ENCODE measurements at places on chromosomes 2 and 18. TPM values are rescaled to one million over a fixed set of nuclear protein-coding genes. Genes with fewer than 3 reads are reported as not detected.

DNA sequence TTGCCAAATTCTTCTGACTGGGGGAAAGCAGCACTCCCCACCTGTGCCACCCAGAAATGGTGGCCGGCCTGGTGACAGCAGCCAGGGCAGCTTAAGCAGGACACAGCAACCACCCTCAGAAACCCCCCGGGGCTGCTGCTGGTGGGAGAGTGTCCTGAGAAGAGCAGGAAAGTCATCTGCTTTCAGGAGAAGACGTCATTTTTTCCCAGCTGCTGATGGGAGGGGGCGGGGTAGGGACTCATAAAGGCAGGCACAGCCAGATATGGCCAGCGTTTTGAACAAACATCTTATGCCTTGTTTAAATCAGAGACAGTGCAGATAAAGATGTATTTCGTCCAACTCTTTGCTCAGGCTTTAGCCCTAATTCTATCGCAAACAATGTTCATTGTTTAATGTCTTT lies 139.5 kb downstream of the LRRC30 start:
- DNase-seq, result no peak

GRCh38 chr18:13461936-13462335 lies 243.4 kb downstream of the LDLRAD4 start:
- DNase-seq, result no peak

DNA sequence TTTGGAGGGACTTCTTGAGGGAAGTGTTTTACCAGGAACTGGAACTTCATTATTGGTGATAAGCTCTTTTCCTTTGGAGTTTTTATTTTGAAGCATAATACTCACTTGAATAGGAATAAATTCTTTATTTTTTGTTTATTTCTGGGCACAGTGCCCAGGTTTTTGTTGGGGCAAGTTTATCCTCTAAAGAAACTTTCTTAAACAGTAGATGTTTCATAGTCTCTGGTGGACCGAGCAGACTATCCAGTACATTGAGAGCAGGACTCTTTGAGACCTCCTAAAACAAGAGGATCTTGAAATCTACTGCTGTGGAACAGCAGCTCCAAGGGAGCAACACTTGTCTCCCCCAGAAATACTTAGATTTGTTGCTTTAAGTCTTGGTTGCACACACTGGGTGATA lies 109.4 kb downstream of the PARD3B start:
- peak; percentile 30 for DNase-seq

DNA sequence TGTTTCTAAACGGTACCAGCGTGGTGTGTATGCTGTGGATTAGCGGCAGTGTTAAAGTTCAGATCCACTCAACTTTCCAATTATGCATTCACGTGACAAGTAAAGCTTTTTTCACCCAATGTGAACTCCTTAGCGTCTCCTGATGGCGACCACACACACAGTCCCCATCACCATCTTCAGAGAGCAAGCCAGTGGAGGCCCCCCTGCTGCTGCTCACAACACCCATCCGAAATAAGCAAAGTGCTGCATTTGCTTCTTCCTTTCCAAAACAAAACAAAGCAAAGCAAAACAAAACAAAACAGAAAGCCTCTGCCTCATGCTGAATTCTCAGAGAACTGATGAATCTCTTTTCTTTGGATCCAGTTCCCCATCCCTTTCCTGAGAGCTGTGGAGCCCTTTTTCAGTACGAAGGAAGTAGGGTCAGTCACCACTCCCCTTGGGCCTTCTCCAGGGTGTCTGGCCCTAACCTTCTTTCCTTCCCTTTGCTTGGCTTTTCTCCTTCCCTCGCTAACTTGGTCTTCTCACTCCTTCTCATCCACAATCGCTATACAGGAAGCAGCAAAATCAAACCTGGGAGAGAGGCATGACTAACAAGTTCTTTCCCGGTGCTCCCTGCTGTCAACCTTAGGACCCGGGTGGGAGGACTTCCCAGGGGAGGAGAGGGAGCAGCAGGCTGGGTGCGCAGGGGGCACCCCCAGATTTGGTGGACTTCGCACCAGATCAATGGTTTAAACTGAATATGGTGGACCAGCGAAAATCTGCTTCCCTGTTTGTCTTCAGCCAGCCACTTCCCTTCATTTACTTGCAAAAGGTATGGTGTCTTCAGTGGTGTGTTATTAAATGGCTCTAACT lies 56.0 kb downstream of the NRP2 start:
- no peak for DNase-seq

- no peak for DNase-seq
These were observed 145.0 kb downstream of the ZNF407 start for GRCh38 chr18:74742573-74743243.

GRCh38 chr2:21854938-21855337 lies 731.2 kb downstream of the TDRD15 start:
- no peak for DNase-seq

The MYOM1 gene
- total RNA-seq, result 0.86 TPM

The RTP5 gene
- total RNA-seq, result not detected

DNA sequence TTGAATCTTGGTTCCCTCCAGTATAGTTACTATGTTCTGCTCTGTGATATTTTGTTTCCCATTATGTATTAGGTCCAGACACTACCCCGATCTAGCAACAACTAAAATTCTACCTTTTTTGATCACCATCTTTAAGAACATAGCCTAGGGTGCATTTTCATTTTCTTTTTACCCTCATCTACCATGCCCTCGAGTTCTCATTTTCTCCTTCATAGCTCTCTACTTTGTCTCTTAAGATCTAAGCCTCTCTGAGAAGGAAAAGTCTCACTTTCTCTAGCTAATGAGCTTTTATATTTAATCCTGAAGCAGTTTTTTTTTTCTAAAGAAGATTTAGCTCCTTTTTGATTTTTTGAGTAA lies 1089.4 kb upstream of the SLC39A10 start:
- no peak for DNase-seq

DNA sequence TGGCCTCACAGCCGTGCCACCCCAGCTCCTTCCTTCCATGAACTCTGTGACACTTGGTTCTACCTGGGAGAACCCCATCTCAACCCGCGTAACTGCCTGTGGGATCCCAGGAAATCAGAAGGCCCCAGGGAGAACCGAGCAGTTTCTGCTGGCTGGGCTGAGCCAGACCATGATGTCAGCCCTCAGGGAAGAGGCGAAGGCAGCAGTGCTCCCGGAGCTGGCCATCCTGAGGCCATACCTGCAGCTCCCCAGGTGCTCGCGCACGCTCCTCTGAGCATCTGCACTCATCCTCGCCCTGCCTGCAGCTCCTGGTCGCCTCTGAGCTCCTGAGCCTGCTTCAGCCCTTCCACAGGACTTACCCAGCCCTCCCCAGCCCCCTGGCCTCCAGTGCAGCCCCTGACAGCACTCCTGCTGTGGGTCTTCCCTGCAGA lies 186.1 kb downstream of the SEPTIN10 start:
- DNase-seq, result no peak

DNA sequence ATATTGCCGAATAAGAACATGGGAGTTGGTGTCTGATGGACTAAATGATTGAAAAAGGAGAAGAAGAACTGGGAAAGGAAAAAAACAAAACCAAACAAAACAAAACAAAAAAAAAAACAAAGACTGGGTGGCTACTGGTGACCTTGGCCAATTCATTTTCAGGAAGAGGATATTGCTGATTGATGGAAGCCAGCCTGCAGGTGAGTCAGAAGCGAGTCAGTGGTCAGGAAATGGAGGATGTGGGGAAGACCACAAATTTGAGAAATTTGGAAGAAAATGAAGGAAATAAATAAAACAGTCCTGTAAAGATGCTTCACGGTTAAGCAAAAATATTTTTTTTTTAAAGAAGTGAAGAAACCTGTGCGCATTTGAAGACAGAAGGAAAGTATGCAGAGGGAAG lies 296.9 kb downstream of the ZNF521 start:
- no peak for DNase-seq

DNA sequence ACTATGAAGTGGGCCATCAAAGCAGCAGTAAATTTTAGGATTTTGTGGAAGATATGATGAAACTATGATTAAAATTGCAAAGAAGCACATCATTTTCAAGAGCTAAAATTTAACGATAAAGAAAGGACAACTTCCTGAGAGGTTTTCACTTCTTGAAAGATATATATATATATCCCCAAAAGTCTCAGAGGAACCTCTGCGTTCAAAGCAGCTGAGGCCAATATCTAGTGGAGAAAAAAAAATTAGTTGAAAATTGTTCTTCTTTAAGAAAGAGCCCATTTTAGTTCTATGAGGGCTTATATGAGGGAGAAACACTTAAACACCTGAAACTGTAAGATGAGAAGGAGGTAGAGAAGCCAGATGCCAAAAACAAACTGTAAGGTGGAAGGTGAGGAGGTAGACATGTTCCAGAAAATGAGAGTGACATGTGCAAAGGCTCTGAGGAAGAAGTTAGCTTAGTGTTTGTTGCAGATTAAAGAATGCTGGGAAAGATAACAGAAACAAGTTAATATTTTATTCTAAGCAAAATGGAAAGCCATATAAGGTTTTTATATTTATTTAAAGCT lies 72.9 kb upstream of the VRK2 start:
- DNase-seq, result no peak

DNA sequence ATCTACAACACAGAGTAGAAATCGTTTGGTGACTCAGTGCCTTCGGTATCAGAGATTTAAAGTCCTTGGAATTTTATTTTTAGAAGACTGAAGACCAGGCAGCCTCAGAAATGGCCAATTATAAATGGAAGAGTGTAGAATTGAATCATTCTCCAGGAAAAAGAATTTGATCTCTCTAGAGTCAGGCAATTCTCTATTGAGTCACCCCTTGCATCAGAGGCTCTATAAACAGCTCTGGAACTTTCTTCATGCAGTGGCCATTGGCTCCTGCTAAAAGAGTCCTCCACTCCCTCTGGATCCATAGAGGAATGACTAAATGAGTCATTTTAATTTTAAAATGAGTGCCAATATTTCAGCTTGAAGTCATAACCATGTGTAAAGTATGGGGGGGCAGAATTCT lies 816.2 kb downstream of the TDRD15 start:
- DNase-seq, result no peak

Data from fibroblast of villous mesenchyme (primary cell).